Stimulated activated CD4-positive, alpha-beta T cell treated with anti-CD3 and anti-CD28 coated beads, TNF-alpha, amount 100 ng/mL, for 48 hours (primary cell): ENCODE measurements at places on chromosomes 7 and 10.

DNA sequence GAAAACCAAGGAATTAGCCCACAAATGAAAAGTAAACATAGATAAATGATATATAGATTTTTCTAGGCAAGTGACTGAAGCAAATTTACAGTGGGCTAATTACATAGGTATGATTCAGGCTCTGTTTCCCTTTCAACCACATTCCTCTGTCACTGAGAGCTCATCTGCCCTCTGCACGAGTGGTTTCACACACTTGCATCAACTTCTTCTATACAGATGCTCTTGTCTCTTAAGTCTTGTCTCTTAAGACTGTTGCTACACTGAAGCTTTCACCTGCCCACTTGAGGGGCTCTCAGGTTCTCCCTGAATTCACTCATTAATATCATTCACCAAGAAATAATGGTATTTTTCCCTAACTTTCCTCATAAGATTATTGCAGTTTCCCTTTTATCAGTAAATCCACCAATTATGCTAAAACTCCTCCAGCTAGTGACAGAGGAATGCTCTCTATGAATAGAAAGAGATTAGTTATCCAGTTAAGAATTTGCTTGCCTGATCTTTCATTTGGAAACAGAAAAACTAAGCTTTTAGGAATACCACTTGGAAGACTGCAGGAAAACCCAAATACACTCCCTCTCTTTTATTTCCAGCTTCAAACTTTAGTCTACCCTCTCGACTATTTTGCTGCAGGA lies 95.7 kb downstream of the ELAPOR2 start:
- no peak for DNase-seq

GRCh38 chr7:118252087-118252486 lies 27.6 kb downstream of the ANKRD7 start:
- no peak for DNase-seq

- no peak for DNase-seq
Observed at GRCh38 chr10:128047991-128048818, 78.0 kb downstream of the MKI67 start.

GRCh38 chr7:134692344-134692705 lies 45.7 kb downstream of the BPGM start:
- DNase-seq, result no peak
